IPS DF 19.7 (cell line): ENCODE measurements at places on chromosomes 3 and 15.

GRCh38 chr15:85588677-85589076 is 206.0 kb downstream of the KLHL25 start:
- DNase-seq, result no peak

- no peak for DNase-seq
These were observed 982.8 kb downstream of the ROBO1 start for GRCh38 chr3:78785004-78785403.

DNA sequence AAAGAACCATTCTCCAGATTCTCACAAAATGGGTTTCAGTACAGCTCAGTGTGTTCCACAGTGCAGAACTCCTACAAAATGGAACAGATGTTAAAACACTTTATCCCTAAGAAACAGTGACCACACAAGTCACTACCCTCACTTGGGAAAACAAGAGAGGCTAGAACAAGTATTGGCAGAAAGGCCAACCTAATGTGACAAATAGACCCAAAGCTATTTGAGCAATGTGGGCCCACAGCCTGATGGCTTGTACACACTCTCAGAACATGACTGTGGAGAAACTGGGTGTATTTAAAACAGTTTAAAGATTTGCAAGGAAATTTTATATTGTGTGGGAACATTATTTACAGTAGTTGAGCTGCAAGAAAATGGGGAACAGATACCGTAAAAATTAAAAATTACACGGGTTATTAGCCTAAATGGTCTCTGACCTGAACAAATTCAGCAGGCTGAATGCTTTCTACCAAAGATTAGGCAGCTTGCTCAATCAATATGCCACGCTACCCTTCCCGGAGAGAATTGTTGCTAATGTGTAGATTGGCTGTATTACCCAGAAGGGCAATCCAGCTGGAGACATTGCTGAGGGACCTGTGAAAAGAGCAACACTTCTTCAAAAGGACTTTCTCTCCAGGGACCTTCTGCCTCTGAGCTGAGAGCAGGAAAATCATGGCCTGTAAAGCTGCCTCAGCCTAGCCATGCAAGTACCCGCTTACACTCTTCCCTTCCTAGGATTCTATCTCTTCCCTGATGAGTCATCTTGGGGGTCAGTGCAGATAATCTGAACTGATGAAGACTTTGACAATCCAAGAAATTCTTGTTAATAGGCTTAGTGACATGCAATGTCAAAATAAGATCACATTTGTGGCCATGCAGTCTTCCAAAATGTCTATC is 97.1 kb downstream of the STRIT1 start:
- no peak for DNase-seq

DNA sequence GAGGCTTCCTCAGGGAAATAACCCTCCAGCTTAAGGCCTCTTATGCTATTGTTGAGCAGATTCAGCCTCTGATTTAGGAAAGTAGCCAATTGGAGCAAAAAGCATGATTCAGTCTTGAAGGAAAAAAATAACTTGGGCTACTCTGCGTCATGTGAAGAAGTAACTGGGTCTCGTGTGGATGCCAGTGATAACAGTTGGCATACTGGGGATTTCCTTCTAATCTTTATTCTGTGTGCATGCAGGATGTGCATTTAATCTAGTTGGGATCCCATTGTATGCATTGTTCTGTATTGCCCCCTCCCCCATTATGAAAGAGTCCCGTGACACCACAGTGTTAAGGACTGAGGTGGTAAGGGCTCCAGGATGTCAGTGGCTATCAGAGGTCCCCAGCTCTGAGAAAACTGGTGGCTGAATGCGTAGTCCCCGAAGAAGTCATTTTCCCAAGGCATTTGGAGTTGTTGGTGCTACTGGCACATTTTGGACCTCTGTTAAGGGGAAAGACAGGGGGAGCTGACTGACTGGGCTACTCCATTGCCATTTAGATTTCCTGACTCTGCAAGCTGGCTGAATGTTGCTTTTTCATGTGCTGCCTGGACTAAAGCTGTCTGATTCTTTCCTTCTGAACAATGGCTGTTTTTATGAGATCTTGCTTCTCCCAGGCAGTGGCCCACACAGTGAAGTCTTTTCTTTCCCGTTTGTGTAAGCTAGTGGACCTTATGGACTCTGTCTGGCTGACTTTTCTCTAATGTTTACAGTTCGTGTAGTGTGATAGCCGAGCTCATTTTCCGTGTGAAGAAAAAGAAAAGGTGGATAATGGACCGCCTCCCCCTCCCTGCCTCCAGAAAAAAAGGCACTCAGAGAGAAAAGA is 38.4 kb upstream of the TRAK1 start:
- no peak for DNase-seq

GRCh38 chr3:171054921-171055320 is 28.4 kb upstream of the SLC2A2 start:
- no peak for DNase-seq

DNA sequence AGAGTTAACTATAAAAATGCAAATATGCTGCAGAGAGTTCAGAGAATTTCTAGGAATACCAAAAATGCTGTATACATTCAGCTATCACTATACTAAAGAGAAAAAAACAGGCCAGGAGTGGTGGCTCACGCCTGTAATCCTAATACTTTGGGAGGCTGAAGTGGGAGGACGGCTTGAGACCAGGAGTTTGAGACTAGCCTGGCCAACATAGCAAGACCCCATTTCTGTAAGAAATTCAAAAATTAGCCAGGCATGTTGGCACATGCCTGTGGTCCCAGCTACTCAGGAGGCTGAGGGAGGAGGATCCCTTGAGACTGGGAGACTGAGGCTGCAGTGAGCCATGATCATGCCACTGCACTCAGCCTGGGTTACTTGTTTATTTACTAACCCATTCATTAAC is 74.7 kb upstream of the SLC12A8 start:
- DNase-seq, result no peak

- DNase-seq, result no peak
These were observed 25.4 kb downstream of the COMMD2 start for GRCh38 chr3:149726716-149727407.

DNA sequence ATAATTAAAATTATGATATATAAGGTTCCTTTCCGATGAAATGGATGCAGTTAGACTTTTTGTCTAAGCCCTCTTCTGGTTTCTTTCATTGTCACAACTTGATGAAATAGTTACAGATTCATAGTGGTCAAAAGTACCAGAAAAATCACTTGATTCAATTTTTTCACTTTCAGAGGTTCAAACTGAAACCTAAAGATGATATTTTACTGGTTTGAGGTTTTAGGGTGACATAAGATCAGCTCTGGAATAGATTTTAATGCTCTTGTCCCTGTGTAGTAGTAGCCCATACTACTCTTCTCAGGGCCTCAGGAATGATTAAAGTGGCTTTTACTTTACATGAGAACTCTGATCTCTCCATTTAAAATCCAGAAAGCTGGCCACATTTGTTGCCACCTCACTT is 479.1 kb upstream of the ZNF717 start:
- DNase-seq, result no peak

GRCh38 chr15:68580883-68581155 is 2.0 kb downstream of the CORO2B start:
- DNase-seq, result no peak
